ENCODE measurements at places on chromosomes 12 and 14. TPM values are rescaled to one million over a fixed set of nuclear protein-coding genes. Genes with fewer than 3 reads are reported as not detected.

The FANCM gene
- total RNA-seq: 9.5 TPM

The KRT74 gene
- not detected for total RNA-seq

The FOXM1 gene
- total RNA-seq: 85.6 TPM

The E2F7 gene
- total RNA-seq: 38.9 TPM

The CEP170B gene
- 21.3 TPM for total RNA-seq

The NINJ2 gene
- total RNA-seq: 0.50 TPM

The CARMIL3 gene
- 0.11 TPM for total RNA-seq

The NKX2-1 gene
- not detected for total RNA-seq

The BIN2 gene
- 0.06 TPM for total RNA-seq

The KLRD1 gene
- not detected for total RNA-seq

The LRRC43 gene
- not detected for total RNA-seq

The SERPINA12 gene
- not detected for total RNA-seq

The RD3L gene
- not detected for total RNA-seq

DNA sequence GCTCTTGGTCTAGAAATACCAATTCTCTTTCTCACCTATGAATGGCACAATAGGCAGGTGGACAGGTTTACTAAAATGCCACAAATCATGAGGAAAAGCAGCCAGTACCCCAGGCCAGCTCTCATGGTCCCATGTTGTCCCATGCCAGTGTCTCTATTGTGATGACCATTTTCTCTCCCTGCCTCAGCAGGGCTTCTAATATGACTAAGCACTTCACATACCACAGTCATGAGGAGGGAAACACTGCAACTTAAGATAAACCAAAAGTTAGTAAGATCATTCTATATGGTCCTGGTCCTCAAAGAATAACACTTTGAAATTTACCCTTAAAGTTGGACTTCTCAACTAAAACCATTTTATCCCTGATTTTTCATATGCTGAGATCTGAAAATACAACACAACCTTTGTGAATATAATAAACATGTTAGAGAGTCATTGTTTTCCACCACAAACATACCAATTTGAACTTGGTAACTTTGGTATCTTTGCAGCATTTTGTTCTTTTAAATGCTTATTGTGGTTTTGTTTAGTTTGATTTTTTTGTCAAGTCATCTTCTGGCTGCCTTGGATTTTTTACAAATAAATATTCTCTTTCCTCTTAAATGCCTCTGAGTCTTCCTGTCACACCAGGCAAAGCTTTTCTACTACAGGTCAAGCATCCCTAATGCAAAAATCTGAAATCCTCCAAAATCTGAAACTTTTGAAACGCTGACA is 3.6 kb downstream of the TTC5 start:
- peak; percentile 42 for DNase-seq

GRCh38 chr14:50726372-50727107 is 58.4 kb upstream of the SAV1 start:
- DNase-seq: peak; percentile 51

- DNase-seq: no peak
Observed at GRCh38 chr14:103545915-103546651, 16.4 kb downstream of the BAG5 start.

DNA sequence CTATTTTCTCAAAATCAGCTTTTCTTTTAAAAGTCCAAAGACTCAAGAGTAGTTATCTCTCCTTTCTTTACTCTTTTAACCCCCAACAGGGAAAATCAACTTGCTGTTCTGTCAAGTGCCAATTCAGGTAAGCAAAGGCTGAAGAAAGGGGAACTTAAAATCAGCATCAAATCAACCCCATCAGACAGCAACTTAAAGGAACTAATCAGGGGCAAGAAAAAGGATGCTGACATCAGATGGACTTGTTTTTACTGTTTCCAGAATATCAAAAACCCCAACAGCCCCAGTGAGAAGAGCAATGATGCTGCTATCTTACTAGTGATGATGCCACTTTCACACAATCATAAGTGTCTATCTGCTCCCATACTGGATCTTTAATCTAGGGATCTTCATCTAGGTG is 3.4 kb downstream of the BAZ2A start:
- DNase-seq: no peak

DNA sequence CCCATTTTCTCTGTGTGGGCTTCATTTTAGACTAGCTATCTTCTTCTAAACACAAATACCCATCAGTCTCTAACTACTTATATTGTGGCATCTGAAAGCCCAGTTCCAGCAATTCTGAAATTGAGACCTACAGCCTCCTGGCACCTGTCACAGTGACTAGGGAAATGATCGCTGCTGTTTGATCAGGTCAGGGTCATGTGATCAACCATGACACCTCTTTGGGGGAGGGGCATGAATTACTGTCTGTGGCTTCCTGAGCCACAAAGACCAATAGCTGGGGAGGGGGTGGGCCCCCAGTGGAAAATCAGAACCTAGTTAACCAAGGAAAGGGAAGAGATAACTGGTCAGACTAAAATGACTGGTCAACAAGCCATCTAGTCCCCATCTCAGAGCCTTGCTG is 14.1 kb downstream of the WSCD2 start:
- DNase-seq: no peak

- DNase-seq: no peak
Observed at GRCh38 chr12:48980953-48981756, 3.0 kb downstream of the WNT1 start.

- no peak for DNase-seq
Observed at GRCh38 chr12:84542289-84542688, 370.3 kb downstream of the SLC6A15 start.

GRCh38 chr12:112810235-112810917 is 18.8 kb downstream of the RPH3A start:
- no peak for DNase-seq

DNA sequence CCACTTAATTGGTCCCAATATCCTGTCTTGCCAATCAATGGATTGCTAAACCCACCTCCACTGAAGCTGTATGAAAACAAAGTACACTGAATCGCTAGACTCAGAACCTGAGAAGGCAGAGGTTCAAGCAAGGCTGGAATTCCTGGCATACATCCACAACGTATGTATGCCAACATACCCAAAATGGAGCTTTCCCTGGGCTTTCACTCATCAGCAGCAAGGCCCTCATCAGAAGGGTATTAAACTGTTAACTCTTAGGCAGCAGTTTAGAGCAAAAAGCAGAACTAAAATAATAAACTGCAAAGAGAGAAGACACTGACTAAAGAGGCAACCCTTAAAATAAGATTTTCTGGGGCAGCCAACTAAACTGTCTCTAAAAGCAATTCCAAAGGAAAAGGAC is 13.6 kb downstream of the MED13L start:
- DNase-seq: no peak

DNA sequence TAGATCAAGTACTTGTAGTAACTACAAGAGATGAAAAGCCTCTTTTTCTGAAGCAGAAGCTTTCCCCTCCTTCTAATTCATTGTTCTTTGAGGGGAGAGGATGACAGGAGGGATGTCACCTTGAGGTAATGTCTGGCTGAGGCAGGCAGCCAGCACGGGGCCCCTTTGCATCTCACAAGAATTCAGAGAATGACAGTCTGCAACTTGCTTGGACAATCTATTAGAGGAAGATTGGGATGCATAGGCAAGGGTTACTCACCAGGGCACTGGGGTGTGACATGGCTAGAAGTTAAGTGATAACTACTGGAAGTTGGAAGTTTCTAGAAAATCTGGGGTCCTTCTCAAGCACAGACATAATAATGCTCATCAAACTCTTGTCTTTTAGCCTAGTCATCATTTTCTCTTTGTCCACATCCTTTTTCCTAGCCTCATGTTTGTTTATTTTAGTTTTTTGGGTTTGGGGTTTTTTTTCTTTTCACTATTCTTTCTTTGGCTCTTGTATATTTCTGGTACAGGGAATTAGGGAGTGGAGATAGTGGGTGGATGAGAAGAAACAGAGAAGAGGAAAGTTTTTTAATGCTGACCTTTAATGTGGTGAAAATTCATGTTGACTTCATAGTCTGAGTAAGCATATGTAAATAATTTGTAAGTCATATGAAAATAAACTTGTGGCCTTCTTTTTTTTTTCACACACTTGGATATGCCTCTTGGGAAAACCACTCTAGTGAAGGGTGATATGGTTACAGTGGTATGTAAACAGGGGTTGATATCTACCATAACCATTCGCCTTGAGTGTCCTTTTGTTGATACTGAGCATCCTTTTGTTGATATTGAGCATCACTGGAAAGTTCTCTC is 55.1 kb downstream of the TTLL5 start:
- DNase-seq: peak; percentile 15

DNA sequence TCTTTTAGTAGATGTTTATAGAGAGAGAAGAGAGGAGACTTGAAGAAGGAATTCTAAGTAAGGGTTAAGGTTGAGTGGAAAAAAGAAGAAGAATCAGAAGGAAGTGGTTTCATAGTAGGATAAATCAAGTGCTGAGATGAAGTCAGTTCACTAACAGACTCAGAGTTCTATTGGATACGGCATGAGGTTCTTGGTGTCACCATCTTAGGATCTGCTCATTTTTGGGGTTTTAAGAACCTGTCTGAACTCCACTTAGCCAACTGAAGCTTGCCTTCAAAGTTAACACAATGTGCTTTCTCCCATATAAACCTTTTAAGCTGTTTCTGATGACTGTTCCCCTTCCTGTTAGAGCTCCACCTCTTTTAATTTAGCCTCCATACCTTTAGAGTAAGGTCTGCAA is 152.6 kb downstream of the PRKCH start:
- no peak for DNase-seq

- DNase-seq: no peak
Observed at GRCh38 chr12:56086096-56086495, 6.1 kb downstream of the ERBB3 start.

- DNase-seq: no peak
Observed at GRCh38 chr14:104119119-104119487, 19.3 kb upstream of the KIF26A start.

DNA sequence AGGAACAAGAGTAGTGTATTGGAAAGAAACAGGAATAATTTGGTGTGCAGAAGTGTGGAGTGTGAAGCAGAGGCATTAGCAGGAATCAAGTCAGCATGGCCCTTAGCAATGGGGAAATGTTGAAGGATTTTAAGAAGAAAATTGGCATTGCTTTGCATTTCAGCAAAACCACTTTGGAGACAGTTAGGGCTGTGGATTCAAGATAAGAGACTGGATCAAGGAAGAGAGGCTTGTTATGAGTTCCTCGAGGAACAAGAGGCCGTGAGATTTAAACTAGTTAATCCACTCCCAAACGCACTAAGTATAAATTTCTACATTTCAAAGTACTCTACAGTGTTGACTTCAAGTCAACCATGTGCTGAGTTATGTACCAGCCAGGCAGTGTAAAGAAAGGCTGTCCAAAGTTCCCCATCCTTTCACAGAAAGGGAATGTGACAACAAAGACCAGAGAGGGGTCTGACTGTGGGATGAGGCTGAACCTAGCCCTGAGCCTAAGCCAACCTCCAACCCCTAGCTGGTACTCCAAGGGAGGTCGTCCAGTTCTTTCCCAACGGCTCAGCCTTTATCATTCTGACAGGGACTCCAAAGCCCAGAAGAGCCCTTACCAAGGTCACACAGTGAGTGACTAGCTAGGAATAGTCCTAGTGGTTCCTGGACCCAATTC is 91.2 kb upstream of the BMP4 start:
- no peak for DNase-seq

GRCh38 chr14:106309423-106309822 is 783.0 kb downstream of the TMEM121 start:
- no peak for DNase-seq

GRCh38 chr12:62588916-62589315 is 122.3 kb downstream of the MON2 start:
- peak; percentile 47 for DNase-seq

GRCh38 chr14:31261859-31262731 is 54.5 kb upstream of the HECTD1 start:
- no peak for DNase-seq

DNA sequence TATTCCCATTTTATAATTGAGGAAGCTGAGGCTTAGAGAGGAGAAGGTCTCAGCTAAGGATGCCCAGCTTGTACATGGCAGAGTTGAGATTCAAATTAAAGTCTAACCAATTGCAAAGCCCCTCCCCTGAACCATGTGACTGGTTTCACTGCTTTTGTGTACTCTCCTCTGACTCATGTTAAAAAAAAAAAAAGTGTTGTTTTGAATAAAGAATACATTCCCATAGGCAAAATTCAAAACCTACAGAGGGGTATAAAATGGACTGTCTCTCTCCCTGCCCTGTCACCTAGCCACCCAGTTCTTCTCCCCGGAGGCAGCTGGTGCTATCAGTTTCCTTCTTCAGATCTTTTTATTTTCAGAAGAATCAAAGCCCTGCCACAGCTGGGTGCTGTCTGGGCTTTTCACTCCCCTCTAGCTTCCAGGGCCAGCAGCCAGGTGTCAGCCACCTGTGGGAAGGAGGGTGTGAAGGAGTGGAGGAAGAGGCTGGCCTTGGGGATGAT is 5.4 kb downstream of the PSMD9 start:
- peak; percentile 77 for DNase-seq

- DNase-seq: peak; percentile 38
Observed at GRCh38 chr12:46524778-46525177, 152.2 kb upstream of the SLC38A2 start.

GRCh38 chr14:59067127-59067894 is 121.2 kb upstream of the DAAM1 start:
- no peak for DNase-seq

DNA sequence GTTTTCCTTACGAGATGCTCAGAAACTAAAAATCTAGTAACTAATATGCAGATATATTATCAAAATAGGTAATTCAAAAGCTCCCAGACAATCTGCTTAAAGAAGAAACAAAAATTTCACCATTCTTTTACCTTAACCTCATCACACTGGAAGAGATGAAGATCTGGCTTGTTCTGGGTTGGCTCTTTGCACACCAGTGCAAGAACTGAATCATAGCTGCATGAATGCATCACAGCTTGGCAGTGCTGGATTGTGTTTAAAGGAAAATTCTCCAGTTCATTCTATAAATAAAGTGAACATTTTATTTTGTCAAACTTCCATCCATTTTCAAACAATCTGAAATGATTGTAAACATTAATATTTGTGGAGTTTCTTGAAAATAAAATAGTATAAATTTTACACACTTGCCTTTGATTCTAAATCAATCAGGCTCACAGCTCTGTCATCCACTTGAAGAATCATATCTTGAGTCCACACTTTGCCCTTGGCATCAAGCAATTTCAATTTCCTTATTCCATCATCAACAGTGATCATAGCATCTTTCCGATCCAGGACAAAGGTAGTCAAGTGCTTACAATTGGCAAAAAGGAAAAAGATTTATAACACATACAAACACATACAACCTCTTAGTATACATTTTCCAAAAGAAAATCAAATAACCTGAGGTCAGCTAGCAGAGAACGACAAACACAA is 119.8 kb downstream of the EPS8 start:
- DNase-seq: no peak

GRCh38 chr14:32265584-32265983 is 62.5 kb upstream of the RNU6-8 start:
- no peak for DNase-seq

- no peak for DNase-seq
Observed at GRCh38 chr14:99750746-99751450, 42.3 kb upstream of the EML1 start.
